ENCODE measurements at places on chromosomes 3 and 15.
A peak's percentile ranks its signal among the peaks of the same experiment; 100 is the strongest.

- no peak overlapping the region for H3K27ac ChIP-seq
- no peaks in the 10 kb centered on the region for H3K4me1 ChIP-seq
- no peaks in the 10 kb centered on the region for H3K27me3 ChIP-seq
- DNase-seq = peak; percentile 40
- H3K36me3 ChIP-seq = no peaks in the 10 kb centered on the region
These were observed 205.6 kb upstream of the DPH6 start for GRCh38 chr15:35751413-35752133.

DNA sequence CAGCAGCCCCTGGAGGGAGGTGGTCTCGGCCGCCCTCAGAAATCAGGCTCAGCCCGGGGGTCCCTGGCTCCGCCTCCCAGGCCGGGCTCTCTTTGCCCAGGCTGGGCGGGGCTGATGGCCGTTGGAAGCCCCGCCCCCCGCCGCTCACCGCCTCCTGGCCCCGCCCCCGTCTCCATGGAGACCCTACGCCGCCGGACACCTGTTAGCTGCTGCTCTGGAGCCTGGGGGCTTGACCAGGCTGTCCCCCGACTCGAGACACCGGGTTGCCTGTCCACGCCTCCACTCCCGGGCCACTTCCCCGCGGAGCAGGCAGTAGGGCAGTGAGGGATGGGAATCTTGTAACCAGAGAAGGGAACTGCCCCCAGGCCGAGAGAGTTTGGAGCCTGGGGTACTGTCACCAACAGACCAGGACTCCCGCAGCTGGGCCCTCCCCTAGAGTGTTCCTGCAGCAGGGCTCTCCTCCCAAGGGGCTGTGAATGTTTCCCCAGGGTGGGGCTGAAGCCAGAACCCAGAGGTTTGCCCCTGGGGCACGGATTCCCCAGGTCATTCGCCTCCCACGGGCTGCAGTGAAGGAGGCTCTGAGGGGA, 27.8 kb upstream of the RPL32 start:
- H3K36me3 ChIP-seq = no peaks in the 10 kb centered on the region
- no peaks in the 10 kb centered on the region for H3K27me3 ChIP-seq
- no peak overlapping the region for H3K27ac ChIP-seq
- H3K4me1 ChIP-seq = peaks cover 9% of the 10 kb centered on the region

DNA sequence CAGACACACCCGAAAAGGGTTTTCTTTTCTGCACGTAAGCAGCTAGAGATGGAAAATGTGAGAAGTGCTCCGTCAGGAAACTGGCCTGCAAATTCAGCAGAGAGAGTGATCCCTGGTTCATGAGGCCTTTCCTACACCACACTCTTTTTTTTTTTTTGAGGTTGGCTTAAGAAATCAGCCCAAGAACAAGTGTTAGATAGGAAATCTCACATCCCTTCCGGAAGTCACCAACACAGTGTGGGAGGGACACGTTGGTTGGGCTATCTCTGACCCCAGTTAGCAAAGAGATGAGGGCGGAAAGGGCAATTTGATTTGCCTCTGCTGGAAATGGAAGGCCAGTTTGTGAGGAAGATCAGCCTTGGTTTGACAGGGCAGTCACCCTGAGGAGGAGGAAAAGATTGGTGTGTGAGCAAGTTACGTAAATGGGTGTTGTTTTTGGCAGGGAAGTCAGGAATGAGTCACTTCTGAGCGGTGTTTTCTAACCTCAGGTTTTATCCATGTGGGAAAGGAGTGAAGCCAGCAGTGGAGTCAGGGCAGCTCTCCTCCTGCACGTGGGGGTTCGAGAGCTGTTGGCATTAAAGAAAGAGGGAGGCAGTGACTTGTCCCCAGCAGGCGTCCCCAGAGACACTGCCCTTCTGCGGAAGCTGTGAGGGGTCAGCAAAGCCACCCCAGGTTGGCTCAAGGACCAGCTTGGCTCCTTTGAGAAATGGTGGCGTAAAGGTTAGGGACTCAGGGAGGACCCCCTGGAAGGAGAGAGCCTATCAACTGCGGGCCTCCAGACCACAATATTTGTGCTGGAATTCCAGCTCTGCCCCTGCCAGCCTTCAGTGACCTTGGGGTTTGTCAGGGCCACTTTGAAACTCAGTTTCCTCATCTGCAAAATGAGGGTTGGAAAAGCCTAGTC, 237.6 kb upstream of the BHLHE40 start:
- no peaks in the 10 kb centered on the region for H3K36me3 ChIP-seq
- peaks cover 1% of the 10 kb centered on the region for H3K4me1 ChIP-seq
- peak; percentile 42 for DNase-seq
- H3K4me3 ChIP-seq = no peak overlapping the region
- H3K27ac ChIP-seq = no peak overlapping the region
- H3K27me3 ChIP-seq = no peaks in the 10 kb centered on the region

- H3K4me1 ChIP-seq = no peaks in the 10 kb centered on the region
- no peak overlapping the region for H3K27ac ChIP-seq
- no peaks in the 10 kb centered on the region for H3K27me3 ChIP-seq
- H3K36me3 ChIP-seq = peaks cover 8% of the 10 kb centered on the region
These were observed 54.6 kb downstream of the ARHGEF3 start for GRCh38 chr3:56747150-56747549.

DNA sequence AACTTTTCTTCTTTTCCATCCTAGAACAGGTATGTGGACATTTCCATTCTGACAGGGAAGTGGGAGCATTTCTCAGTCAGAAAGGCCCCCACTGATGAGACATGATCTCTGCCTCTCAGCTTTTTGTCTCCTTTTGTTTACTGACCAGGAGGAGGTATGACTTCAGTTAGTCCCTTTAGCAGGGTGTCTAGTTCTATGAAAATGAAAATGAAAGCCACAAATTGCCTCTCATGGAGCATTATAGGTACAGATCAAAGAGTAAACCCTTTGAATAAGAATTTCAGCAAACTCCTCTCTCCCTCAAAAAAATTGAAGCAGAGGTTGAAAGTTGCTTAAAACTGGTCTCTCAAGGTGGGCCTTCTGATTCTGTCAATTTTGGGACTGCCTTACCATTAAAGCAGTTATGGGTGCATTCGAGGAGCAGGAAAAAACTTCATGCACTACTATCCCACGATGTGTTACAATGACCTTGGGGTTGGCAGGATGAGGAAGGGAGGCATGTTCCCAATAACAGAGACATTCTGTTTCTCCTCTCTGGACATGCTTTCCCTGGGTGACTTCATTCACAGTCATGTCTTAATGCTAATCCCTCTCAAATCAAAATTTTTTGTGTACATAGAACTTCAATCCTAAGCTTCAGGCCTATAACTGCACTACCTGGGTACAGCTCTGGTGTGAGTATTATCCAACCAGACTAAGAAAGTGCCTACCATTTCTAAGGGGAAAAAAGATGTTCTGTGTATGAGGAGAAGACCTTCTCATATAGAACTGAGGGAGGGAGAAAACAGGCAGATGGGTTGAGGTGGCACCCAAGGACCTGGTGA, 50.6 kb upstream of the TBC1D23 start:
- H3K4me3 ChIP-seq = no peak overlapping the region
- H3K27ac ChIP-seq = no peak overlapping the region
- no peaks in the 10 kb centered on the region for H3K27me3 ChIP-seq
- H3K36me3 ChIP-seq = no peaks in the 10 kb centered on the region

- DNase-seq = no peak
- peaks cover 2% of the 10 kb centered on the region for H3K4me1 ChIP-seq
- no peak overlapping the region for H3K4me3 ChIP-seq
- no peaks in the 10 kb centered on the region for H3K27me3 ChIP-seq
These were observed 37.3 kb downstream of the ADIPOQ start for GRCh38 chr3:186879781-186880180.

DNA sequence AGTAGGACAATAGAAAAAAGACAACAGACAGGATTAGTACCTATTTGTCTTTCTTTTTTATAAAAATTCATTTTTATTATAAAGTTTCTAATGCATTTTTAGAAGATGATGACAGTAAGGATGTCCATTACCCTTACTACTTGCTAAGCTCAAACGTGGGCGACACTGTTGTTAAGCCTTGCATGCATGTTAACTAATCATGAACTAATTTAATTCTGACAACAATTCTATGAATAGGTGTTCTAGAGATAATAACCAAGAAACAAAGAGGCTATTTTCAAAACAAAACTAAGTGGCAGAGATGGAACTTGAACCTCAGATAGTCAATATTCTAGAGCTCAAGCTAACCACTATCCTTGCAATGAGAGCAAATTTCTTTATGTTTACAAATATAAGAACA, 247.9 kb downstream of the GBE1 start:
- no peaks in the 10 kb centered on the region for H3K4me1 ChIP-seq
- H3K27me3 ChIP-seq = no peaks in the 10 kb centered on the region
- no peak overlapping the region for H3K27ac ChIP-seq
- no peaks in the 10 kb centered on the region for H3K36me3 ChIP-seq

DNA sequence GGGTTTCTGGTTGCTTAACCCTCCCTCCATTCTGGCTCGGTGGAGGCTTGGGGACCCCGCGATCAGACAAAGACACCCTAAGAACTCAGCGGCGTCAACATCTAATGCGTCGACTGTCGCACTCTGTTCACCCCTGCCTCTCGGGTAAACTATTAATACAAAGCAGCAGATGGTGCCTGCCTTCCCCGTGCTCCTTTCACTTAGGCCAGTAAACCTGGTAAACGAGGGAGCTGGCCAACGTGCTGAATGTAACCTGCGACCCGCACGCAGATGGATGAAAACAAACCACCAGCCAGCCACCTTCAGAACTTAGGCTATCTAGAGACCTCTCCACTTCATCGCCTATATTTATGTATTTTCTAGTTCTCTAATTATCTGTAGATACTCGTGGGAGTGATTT, 848 bp upstream of the CADPS start:
- DNase-seq = peak; percentile 56
- no peak overlapping the region for H3K4me3 ChIP-seq
- H3K36me3 ChIP-seq = no peaks in the 10 kb centered on the region
- no peak overlapping the region for H3K27ac ChIP-seq
- H3K27me3 ChIP-seq = peaks cover 16% of the 10 kb centered on the region
- H3K4me1 ChIP-seq = peaks cover 9% of the 10 kb centered on the region

- H3K36me3 ChIP-seq = peaks cover under 1% of the 10 kb centered on the region
- peak; percentile 35 for DNase-seq
- no peak overlapping the region for H3K27ac ChIP-seq
- no peak overlapping the region for H3K4me3 ChIP-seq
- no peaks in the 10 kb centered on the region for H3K4me1 ChIP-seq
These were observed 46.6 kb downstream of the CEP70 start for GRCh38 chr3:138547342-138547975.

DNA sequence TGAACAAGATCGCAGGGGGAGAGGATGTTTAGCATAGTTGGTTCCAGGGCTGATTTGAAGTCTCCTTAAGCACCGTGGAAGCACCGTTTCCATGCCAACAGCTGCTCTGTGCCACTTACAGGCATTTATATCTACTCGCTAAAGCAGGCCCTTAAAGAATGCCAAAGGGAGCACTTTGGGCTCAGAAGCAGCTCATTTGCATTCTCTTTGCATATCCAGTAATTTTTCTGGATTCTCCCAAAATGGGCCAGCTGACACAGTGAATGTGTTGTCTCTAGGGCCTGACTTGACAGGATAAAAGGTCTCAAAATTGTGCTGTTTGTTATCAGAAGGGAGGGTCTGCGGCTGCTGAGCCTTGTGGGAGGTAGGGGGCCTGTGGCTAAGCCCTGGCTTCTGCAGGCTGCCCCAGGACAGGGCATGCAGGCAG, 138.6 kb downstream of the FBLN2 start:
- no peak overlapping the region for H3K27ac ChIP-seq
- no peaks in the 10 kb centered on the region for H3K27me3 ChIP-seq
- H3K4me1 ChIP-seq = no peaks in the 10 kb centered on the region
- no peak overlapping the region for H3K4me3 ChIP-seq
- no peak for DNase-seq

DNA sequence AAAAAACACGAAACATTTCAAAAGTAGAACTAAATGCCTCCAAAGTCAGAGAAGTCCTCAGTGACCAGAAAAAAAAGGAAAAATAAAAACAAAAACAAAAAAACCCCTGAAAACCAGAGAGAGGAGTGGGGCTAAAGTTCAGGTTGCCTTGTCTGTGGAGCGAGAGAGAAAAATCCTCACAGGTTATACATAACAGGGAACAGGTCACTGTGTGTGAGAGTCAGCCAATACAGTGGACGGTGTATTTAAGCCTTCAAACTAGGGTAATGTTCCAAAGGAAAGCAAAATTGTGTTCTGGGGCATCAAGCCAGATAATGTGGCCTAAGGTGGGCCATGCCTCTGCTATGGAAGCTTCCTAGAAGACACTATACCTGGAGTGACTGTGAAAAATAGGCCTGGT, 216.1 kb upstream of the SUCLG2 start:
- no peak overlapping the region for H3K4me3 ChIP-seq
- no peaks in the 10 kb centered on the region for H3K4me1 ChIP-seq
- no peaks in the 10 kb centered on the region for H3K36me3 ChIP-seq
- no peak overlapping the region for H3K27ac ChIP-seq
- no peak for DNase-seq

DNA sequence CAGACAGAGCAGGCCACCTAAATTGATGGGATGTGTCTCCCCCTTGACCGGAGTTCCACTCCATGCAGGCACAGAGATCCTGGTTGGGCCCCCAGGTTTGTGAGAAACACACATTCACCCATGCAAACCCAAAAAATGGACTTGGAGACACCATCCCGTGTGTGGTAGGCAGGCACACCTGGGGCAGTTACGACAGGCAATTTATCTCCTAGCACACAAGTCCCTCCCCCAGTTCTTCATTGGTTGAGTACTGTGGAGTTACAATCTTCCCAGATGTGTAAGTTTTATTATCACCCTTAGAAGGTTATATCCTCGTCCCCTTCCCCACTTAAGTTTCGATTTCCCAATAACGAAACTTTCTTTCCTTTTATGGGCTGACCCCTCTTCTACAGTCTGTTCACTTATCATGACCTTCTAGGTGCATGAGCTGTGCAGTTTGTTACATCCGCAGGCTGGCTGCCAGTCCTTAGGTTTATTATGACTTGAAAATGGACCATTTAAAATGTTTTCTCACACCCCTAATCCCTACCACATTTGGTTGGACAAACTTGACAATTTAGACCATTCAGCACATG, 27.3 kb downstream of the ARL8B start:
- H3K4me1 ChIP-seq = peaks cover 3% of the 10 kb centered on the region
- no peak overlapping the region for H3K27ac ChIP-seq
- H3K4me3 ChIP-seq = no peak overlapping the region
- no peak for DNase-seq

- no peak overlapping the region for H3K27ac ChIP-seq
- no peaks in the 10 kb centered on the region for H3K36me3 ChIP-seq
- DNase-seq = peak; percentile 9
- H3K4me3 ChIP-seq = no peak overlapping the region
- H3K27me3 ChIP-seq = no peaks in the 10 kb centered on the region
These were observed 21.8 kb downstream of the NUDT16 start for GRCh38 chr3:131403216-131403895.
